ENCODE measurements at places on chromosomes 1 and 21.
A peak's percentile ranks its signal among the peaks of the same experiment; 100 is the strongest.

DNA sequence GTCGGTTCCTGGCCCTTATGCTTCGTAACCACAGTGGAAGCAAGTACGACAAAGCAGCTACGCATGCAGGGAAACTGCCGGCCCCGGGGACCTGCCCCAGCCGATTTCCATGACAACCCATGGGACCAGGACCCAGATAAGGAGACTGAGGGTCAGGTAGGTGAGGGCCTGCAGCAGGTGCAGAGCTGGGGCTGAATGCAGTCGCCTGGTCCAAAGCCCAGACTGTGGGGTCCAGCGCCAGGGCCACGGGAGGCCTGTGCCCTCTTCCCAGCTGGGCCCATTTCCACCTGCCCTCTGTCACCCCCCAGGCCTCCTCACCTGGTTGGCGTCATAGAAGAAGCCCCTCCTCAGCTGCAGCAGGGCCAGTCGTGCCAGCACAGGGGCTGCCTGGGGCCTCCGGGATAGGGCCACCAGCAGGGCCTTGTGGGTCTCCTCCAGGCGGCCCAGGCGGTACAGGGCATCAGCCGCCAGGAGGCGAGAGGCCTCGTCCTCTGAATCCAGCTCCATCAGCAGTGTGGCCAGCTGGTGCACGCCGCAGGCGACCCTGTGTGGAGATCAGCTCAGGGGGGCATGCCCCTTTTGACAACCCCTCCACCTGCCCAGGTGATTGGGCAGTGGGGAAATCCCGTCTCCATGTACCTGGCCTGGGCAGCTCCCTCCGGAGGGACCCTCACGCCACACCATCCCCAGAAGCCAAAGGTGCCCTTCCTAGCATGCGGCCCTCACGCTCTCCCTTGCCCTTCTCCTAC lies 14.2 kb downstream of the TTC34 start:
- DNase-seq = peak; percentile 39

DNA sequence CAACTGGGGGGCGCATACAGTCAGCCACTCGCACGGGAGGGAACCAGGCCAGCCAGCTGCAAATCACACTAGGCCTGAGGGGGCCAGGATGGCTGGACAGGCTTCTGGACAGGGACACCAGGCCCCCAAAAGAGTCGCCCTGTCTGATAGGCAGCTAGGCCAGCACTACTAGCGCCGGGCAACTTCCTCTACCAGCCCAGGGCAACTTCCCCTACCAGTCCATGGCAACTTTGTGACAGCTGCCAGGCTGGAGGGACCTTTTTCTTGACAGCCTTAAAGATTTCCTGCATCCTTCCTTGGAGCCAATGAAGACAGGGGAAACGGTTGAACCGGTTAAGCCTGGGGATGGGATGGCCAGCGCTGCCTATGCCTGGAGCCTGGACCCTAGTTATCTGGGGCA lies 5.1 kb downstream of the IFFO2 start:
- no peak for DNase-seq

GRCh38 chr21:37026499-37026898 lies 20.0 kb downstream of the RIPPLY3 start:
- DNase-seq = no peak

DNA sequence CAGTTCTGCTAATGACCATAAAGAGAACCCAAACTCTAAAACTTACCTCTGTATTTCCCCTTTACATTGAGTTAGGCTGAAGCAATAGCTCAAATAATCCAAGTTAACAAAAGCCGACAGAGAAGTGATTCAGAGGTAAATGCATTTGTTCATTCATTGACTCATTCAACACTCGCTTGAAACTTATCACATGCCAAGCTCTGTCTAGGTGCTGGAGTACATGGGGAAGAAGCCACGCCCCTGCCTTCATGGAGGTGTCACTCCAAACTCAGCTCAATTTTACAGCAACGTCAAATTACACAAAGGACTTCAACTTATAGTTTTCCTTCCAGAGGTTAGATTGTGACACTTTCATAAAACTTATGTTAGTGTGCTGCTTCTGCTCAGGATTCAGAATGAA lies 45.8 kb downstream of the SLC25A24 start:
- no peak for DNase-seq

DNA sequence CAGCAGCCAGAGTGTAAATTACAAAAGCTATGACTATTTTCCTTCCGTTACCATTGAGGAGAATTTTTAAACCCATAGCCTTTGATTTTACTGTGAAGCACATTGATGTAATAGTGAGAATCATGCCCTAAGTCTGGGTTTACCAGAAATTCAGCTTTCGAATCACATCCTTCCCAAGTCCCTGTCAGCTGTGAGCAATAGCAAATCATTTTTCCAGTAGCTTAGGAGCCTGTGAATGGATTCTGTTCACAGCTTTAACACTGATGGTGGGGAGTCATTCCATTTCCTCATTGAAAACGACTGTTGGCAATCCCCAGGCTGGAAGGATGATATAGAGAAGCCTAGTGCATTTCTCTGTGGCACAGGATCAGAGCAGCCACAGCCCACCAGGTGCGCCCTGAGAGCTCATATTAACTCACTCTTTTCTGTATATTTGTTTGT lies 82.2 kb upstream of the C1orf105 start:
- no peak for DNase-seq

GRCh38 chr1:15355968-15356625 lies 53.6 kb upstream of the EFHD2 start:
- no peak for DNase-seq

GRCh38 chr1:103513711-103514110 lies 11.8 kb upstream of the RNPC3 start:
- no peak for DNase-seq

DNA sequence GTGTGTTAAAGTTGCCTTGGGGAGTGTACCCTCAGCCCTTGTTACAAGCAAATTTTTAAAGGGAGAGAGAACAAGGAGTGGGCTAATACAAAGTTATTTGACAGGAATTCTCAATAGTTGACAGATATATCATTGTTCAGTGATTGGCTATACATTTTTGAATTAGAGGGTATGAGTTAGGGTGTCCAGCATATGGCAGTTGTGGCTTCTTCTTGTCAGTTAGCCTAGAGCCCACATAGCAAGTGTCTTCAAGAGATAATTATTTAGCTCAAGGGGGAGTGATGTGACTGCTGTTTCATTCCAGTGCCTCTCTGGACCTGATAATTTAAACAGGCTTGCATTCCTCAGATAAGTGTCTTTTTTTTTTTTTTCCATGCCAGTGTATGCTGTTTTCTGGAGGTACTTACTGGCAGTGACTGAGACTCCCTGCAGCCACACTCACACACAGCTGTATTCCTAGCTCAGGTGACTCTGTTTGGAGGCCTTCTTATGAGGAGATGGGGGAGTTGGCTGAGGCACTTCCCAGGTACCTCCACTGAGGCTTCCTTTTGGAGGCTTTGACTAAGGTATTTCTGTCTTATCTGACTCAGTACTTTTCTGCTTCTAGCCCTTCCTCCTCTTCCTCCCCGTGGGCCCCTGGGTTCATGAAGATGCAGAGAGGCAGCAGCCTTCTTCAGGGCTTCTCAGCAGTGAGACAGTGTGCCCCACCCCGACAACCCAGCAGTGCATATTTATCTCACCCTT lies 32.3 kb downstream of the IVNS1ABP start:
- no peak for DNase-seq

DNA sequence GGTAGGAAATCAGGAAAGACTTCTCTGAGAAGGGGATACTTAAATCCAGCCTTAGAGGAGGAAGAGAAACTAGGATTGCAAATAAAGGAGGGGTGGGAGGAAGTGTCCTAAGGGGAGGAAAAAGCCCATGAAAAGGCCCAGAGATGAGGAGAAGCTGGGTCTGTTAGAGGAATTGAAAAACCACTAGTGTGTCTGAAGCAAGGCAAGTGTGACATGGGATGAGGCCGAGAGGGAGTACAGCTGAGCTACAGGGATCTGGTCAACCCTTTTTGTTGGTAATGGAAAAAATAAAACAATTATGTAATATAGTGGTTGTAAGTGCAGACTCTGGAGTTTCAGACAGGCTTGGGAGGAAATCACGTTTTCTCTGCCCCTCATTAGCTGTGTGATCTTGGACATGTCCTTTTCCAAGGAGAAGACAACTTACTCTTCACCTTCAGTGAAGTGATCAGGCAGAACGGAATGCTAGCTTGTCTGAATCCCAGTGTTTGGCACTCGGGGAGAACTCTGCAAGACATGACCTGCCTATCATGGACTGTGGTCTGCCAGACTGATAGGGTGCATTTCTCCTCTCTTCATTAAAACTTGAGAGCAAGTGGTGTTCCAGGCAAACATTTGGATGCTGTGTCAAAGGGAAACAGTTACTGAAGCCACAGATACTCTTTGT lies 7.4 kb upstream of the S100A10 start:
- DNase-seq = no peak

- no peak for DNase-seq
Observed at GRCh38 chr1:51605961-51606723, 10.8 kb upstream of the OSBPL9 start.

DNA sequence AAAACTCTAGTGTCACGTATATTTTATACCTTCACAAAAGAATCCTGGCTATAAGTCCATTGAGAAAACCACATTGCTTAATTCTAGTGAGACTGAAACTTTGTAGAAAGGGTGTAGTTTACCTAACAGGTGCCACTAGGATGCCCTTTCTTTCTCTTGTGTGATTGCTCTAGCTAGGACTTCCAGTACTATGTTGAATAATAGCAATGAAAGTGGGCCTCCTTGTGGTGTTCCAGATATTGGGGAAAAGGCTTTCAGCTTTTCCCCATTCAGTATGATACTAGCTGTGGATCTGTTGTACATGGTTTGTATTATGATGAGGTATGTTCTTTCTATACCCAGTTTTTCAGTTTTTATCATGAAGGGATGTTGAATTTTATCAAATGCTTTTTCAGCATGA lies 39.7 kb upstream of the CHODL start:
- DNase-seq = no peak

GRCh38 chr1:238608144-238608543 lies 717.4 kb upstream of the ZP4 start:
- no peak for DNase-seq

DNA sequence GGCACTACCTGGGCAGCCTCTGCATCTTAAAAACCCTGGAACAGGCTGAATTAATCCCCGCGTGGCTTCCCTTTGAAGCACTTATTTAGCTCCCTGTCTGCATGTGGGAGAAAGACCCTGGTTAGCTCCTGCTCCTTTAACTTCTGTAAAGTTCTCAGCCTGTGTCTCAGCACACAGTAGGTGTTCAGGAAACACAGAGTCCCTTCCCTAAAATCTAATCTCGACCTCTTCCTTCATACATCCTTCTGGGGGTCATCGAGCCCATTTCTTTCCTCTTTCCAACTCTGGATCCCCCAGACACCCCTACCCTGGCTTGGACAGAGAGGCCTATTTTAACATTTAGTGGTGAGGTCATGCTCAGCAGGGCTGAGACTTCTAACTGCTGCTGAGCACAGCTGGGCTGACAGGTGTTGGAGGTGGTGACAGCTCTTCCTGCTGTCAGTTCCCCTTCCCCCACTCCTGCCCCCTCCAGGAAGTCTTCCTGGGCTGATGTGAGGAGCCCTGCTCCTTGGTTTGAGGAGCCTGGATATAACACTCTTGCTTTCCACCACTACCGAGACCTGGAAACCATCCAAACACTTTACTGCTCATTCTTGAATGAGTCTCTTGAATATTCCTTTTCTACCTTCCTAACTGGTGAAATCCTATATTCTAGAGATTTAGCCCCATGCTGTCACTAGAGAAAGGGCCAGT lies 5.3 kb downstream of the E2F2 start:
- no peak for DNase-seq

GRCh38 chr1:22972760-22973159 lies at the start of gene LACTBL1:
TSS of gene LACTBL1 (minus strand) at chr1:22972866. CDS start at chr1:22972316, 550 bp downstream.
- DNase-seq = no peak

GRCh38 chr1:177923441-177923840 lies 46.4 kb downstream of the SEC16B start:
- DNase-seq = no peak

GRCh38 chr1:201454608-201455007 lies 14.4 kb downstream of the PHLDA3 start:
- DNase-seq = no peak

- no peak for DNase-seq
Observed at GRCh38 chr1:10287023-10287645, 76.8 kb downstream of the KIF1B start.

DNA sequence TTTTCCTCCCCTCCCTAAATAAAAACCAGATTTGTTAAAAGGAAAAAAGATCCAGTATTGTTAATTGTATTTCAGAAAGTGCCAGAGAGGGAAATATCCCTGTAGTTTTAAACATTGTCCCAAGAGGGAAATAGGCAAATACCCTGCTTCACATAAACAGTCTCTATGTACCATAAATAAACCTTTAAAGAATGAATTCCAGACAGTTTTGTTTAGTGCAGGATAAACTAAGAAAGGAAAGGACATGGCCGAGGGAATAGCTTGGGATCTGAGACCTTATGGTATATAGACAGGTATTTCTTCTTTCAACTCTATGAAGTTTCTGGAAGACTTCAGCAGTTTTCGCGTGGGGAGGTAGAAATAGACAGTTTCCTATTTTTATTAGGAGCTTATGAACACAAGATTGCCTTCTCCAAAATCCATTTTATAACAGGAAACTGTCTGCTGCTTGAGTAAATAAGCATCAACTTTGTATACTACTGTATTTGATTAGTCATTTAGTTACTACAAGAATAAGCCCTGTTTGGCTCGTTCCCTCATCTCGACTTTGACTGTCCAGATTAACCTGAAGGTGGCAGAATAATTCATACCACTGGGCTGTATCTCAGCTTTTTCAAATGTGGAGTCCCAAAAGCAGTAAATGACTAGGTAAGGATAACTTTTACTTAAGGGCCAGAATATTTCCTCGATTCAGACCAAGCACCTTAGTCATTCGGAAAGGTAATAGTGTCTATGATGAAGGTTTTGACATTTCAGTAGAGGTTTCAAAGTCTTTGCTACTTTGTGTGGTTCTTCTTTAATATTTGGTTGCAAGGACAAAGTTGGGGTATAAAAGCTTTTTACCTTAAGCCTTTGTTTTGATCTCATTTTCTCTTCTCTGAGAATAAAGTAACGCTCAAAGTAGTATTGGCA lies 177.5 kb downstream of the VPS13D start:
- no peak for DNase-seq

DNA sequence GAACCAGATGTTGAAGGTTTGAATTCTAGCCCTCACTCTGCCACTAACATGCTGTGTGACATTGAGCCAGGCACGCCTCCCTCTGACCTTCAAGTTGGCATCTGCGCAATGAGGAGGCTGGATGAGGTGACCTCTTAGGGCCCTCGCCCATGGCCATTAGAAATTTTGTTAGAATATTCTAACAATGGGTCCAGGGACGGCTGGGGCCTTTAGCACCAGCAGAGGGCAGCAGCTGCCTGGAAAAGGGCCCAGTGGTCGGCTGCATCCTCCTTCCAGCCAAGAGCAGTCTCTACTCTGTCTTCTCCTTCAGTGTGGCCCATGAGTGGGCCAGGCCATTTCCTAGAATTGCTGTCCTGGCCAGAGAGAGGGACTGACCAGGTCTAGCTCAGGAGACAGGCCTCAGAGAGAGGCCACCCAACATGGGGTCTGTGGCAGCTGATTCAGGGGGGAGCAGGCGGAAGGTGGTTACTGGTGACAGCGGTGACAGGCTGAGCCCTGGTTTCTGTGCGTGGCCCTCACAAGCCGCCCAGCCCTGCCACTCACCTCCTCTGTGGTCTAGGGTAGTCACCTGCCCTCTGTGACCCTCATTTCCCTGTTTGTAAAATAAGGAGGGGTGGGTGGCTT lies 101.3 kb upstream of the ACTL8 start:
- no peak for DNase-seq
